ENCODE measurements at places on chromosomes 12 and 14. TPM values are rescaled to one million over a fixed set of nuclear protein-coding genes. Genes with fewer than 3 reads are reported as not detected.

PPP4R4 gene
- total RNA-seq: not detected

ZCRB1 gene
- 33.8 TPM for total RNA-seq

DNA sequence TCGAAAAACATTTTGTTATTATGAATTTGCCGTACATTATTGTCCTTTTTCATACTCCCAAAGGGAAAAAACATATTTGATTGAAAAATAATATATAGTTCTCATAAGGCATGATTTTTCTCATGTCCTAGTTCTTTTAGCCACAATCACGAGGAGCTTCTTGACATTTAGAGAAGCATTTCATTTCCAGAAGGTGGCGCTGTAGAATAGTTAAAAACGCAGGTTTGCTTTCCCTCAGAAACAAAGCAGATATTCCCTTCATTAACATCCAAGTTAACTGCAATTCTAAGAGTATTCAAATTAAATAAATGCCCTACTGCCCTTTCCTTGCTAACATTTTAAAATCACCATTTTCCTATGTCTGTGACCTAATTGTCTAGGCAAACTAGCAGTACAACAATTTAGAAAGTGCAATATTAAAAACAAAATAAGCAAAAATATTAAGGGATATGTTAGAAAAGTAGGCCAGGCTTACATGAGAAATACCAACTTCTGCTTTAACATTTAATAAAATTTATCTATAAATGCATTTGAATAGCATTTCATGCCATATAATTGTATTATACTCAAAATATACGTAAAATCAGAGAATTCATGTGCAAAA is 10.9 kb upstream of the PIK3C2G start:
- no peak for DNase-seq
- no peaks in the 10 kb centered on the region for H3K36me3 ChIP-seq
- H3K4me1 ChIP-seq: no peaks in the 10 kb centered on the region
- no peak overlapping the region for H3K27ac ChIP-seq
- H3K27me3 ChIP-seq: no peaks in the 10 kb centered on the region

DNA sequence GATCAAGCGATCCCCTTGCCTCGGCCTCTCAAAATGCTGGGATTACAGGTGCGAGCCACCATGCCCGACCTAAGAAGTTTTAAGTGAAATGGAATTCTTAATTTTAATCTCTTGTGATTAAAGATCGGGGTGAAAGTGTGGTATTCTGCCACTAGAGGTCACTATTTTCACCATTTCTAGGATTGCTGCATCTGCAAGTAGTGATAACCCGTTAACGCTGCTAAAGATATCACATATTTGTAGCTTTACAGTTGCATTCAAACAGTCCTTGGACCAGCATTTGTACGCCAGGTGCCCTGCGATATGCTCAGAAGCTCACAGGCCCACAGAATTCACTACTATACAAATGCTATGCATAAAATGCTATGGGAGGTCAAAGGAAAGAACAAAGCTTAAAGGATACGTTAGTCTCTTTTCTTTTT is 19.3 kb downstream of the CCDC62 start:
- no peaks in the 10 kb centered on the region for H3K27me3 ChIP-seq
- DNase-seq: no peak
- H3K36me3 ChIP-seq: no peaks in the 10 kb centered on the region
- H3K4me3 ChIP-seq: no peak overlapping the region

- no peak overlapping the region for H3K4me3 ChIP-seq
- DNase-seq: no peak
- no peaks in the 10 kb centered on the region for H3K4me1 ChIP-seq
- no peak overlapping the region for H3K27ac ChIP-seq
- H3K27me3 ChIP-seq: no peaks in the 10 kb centered on the region
Observed at GRCh38 chr12:33529810-33530209, 90.2 kb upstream of the SYT10 start.

- H3K27me3 ChIP-seq: no peaks in the 10 kb centered on the region
Observed at GRCh38 chr12:92431146-92431545, 271.6 kb upstream of the PLEKHG7 start.

- H3K4me1 ChIP-seq: no peaks in the 10 kb centered on the region
- no peaks in the 10 kb centered on the region for H3K27me3 ChIP-seq
- no peak overlapping the region for H3K27ac ChIP-seq
- DNase-seq: no peak
- no peak overlapping the region for H3K4me3 ChIP-seq
Observed at GRCh38 chr14:96091149-96091693, 52.1 kb downstream of the C14orf132 start.

GRCh38 chr14:30218907-30219306 is 291.3 kb upstream of the PRKD1 start:
- no peaks in the 10 kb centered on the region for H3K36me3 ChIP-seq
- no peak for DNase-seq
- no peaks in the 10 kb centered on the region for H3K4me1 ChIP-seq
- H3K4me3 ChIP-seq: no peak overlapping the region

GRCh38 chr12:58069268-58069963 is 128.0 kb downstream of the ATP23 start:
- H3K27ac ChIP-seq: no peak overlapping the region
- no peak for DNase-seq
- no peak overlapping the region for H3K4me3 ChIP-seq
- no peaks in the 10 kb centered on the region for H3K36me3 ChIP-seq
- H3K4me1 ChIP-seq: no peaks in the 10 kb centered on the region
- H3K27me3 ChIP-seq: no peaks in the 10 kb centered on the region

- no peaks in the 10 kb centered on the region for H3K27me3 ChIP-seq
- H3K36me3 ChIP-seq: no peaks in the 10 kb centered on the region
- H3K4me1 ChIP-seq: no peaks in the 10 kb centered on the region
- DNase-seq: no peak
- H3K4me3 ChIP-seq: no peak overlapping the region
Observed at GRCh38 chr12:93614917-93615596, 42.6 kb downstream of the SOCS2 start.

DNA sequence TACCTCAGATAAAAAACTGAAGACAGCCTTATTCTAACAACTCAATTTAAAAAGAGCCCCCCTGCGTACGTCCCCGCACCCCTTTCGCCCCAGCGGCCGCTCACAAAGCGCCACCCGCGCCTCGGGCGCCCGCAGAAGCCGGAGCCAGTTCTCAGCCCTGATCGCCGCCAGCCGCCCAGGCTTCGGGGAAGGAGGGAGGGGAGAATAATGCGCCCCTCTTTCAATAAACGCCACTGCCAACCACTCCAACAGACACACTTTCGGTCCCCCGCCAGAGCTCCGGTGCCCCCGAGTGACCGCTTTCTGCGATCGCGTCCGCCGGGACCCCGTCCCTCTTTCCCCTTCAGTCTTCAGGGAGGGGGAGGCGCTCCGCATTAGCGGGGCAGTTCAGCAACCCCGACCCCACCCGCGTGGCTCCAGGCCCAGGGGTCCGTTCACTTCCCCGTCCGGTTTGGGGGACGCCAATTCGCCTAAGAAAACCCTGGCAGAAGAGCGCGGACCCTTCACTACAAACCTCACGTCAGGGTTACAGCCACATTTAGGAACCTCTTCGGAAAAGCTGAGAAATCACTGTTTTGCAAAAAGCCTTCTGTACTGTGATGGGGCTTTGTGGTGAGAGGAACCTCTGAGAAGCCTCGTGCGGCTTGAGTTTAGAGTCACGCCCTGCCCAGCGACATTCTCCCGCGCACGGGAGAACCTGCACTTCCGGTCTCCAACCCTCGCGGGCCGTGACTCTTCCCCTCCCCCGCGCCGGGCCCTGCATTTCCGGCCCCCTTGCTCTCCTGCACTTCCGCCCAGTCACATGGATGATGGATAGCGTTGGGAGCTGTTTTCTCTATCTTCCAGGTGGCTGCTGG is 18.7 kb downstream of the FOXG1 start:
- H3K36me3 ChIP-seq: no peaks in the 10 kb centered on the region
- H3K4me1 ChIP-seq: peaks cover 6% of the 10 kb centered on the region
- no peak for DNase-seq
- peaks cover 17% of the 10 kb centered on the region for H3K27me3 ChIP-seq
- no peak overlapping the region for H3K27ac ChIP-seq
- H3K4me3 ChIP-seq: no peak overlapping the region

DNA sequence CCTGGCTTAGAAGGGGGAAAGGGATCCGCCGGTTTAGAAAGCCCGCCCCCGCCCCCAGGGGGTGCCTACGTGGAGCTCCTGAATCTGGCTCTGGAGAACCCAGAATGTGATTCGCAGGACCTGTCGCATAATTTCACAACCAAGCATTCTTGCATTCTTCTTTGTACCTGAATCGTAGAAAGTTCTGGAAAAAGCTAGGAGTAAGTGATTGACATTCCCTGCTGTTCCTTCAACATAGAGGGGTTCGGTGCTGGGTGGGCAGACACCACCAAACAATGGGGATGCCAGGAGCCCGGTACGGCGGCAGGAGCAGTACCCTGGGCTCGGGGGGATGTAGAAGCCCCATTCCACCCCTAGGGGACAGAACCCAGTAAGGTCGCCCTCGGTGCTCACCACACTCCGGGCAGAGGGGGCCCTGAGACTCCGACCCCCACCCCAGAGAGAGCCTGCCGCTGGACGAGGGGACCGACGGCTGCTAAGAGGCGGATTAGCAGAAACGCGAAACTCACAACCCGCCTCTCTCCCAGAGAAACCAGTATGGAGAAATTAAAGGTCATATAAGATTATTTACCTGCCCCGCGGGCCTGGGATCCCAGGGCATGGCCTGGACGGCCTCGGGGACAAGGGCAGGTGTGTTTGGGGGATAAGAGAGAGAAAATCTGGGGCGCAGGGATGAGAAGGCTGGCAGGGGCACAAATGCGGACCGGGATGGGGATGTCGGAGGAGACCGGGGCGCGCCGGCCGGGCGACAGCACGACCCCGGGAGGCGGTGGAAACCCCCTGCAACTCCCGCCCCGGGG is 520 bp downstream of the CSRP2 start:
- peaks cover 13% of the 10 kb centered on the region for H3K4me1 ChIP-seq
- H3K36me3 ChIP-seq: no peaks in the 10 kb centered on the region
- H3K27ac ChIP-seq: no peak overlapping the region
- peak overlapping the region; percentile 35 for H3K4me3 ChIP-seq

Measured in natural killer cell (primary cell).